ENCODE measurements at places on chromosomes 4 and X. TPM values are rescaled to one million over a fixed set of nuclear protein-coding genes. Genes with fewer than 3 reads are reported as not detected.
A peak's percentile ranks its signal among the peaks of the same experiment; 100 is the strongest.

GUCY1B1 gene
- not detected for total RNA-seq

- DNase-seq, result no peak
Observed at GRCh38 chrX:23668335-23668734, 1.0 kb downstream of the PRDX4 start.

GRCh38 chr4:159305129-159305528, 202.2 kb downstream of the RAPGEF2 start:
- DNase-seq, result no peak

MAGT1 gene
- total RNA-seq, result 39.5 TPM

DNA sequence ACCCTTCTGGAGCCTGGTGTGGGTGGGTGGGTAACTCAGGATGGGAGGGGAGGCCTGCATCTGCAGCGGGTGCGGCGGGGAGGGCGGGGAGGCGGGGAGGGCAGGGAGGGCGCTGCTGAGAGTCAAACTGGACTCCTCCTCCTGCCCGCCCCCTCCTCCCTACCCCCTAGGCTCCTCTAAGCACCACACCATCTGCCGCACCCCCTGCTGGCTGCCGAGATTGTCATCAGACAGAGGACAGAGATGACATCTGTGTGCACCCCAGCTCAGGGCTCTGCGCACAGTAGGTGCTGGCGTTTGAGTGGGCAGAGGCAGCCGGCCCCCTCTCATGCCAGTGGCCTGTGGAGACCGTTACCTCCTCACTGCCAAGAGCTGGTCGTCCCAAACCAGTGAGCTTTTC, 10.6 kb upstream of the HMX1 start:
- DNase-seq, result peak; percentile 4

- DNase-seq, result no peak
Observed at GRCh38 chr4:3720466-3720865, 45.7 kb upstream of the ADRA2C start.

MAGEB2 gene
- 138 TPM for total RNA-seq

DNA sequence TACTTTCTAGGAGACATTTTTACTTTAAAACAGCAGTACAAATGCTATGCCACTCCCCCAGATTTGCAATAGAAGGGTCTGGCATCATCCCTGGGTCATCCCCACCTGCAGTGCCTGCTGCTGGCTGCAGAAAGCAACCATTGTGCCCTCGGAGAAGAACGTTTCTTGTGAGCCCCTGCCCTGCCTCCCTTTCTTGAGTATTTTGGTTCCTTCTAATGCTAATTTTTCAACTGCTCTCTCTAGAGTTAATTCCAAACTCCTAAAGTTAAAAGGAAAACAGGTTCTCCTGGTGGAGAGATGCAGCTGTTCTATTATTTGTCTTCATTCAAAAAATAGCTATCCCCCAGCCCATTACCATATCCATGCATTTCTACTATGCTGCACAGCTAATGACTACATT, 107.1 kb downstream of the IDS start:
- no peak for DNase-seq

NEIL3 gene
- total RNA-seq, result 18.1 TPM

DNA sequence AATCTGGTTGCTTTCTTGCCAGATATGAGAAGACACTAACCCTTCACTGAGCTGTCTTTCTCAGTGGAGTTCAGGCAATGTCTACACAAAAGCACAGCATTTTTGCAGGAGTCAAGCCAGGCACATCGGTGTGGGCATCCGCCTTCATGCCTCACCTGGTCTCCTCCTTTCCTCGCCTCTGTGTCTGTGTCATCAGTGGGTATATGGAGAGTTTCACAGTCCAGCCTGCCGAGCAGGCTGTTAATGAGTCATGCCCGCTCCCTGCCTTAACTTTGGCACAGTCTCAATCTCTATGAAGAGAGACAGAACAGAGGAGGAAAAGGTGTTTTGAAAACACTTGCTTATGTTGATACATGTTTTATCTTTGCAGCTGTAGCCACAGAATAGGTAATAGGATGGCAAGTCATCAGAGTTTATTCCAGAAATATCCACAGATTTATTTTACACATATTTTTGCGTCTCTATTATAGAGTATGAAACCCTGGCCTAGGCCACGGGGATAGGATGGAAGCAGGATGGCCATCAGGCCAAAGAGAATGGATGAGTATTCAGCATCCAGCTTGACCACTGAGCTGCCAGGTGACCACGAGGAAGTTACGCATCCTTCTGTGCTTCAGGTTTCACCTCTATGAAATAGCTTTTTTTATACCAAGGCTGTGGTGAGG, 32.8 kb upstream of the MAML3 start:
- DNase-seq, result peak; percentile 34

DNA sequence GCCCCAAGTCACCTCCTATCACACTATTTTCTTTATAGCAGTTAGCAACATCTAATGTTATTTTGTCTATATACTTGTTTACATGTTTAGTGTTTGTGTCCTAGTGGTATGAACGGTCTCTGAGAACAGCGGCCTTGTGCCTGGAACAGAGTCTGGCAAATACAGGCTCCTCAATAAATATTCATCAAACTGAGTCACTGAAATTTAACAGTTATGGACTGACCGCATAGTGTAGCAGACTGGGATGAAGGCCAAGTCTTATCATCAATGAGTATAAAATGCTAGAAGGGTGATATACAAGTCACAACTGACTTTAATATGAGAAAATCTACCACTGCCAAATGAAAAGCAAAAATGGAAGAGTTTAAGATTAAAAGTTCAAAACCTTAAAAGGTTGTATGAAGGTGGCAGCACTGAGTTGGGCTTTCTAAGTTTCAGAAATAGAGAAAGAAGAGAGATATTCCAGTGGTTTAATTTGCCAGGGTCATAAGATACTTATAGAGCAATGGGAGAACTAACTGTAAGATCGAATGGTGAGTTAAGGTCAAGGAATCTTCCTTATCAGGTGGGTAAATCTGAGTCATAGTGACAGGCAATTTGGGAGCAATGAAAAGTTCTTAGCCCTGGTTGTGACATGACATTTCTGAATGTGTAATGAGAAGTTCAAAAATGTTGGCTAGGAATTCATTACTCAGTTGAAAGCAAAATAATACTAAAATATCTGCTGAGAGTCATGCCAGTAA, 34.9 kb downstream of the ELOVL6 start:
- peak; percentile 61 for DNase-seq

ANXA3 gene
- 158 TPM for total RNA-seq

ATP8A1 gene
- 1.9 TPM for total RNA-seq

Data from HCT116 (cell line).